ENCODE measurements at places on chromosomes 2 and 18.

DNA sequence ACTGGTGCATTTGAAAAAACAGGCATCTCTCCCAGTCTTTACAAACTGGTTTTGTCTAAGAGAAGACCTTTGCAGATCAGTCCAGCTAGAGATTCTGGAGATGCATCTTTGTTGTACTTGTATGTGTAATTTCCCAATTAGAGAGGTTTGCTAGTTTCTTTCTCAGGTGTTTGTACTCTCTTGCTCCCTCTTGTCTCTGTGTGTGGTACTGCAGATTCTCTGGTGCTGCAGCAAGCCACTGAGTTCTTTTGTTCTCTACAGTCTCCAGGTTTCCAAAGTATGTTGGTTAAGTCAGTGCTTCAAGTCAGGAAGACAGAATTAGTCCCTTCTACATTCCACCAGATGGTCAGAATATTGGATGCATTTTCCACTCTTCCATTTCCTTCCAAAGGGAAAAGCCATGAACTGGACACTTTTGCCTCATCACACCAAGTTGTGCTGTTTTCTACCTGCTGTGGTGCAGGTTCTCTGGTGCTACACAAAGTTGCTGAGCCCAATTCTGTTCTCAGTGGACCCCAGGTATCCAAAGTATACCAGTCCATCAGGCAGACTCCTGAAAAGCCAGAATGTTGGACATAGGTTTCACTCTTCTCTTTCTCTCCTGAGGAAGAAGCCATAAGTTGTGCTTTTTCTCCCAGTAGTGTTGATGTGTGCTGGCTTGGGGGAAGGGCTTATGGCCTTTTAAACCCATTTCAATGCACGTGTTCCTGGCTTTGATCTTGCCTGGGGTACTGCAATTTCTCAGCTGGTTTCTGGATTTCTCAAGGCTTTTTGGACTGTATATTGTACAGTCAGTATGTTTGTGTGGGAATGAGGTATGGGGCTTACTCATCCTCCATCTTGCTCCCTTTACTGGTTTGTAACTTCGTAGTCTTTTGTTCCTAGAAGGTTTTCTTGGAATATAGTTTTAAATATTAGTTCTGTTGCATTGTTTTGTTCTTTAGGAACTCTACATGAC is 29.8 kb downstream of the EPC2 start:
- peak; percentile 39 for DNase-seq

DNA sequence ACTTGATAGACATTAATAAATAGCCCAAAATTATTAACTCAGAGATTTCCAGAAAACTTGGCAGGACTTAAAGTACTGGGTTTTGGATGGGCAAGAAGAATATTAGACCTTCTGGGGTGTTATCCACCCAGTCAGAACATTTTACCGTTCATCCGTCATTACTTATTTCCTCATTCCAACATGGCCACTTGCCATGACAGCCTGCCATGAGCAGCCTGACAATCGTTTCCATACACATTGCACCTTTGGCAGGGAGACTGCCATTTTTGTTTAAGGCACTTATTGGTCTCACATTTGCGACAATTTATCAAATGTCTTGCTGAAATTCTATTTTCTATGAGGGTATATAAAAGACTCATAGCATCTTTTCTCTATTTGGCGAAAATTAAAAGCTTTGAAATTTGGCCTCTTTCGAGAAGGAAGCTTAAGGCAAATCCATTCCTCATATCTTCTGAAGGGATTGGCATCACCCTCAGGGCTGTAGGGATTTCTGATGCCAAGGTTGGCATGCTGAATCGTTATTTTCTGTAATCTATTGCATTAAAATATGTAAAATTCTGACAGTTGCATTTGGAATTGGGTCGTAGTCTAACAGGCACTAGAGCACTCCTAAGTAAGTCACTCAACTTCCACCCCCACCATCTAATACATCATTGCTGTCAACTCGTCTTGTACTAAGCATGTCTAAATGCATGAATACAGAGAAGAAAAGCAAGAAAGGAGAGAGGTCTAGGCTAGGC is 406.3 kb upstream of the PIK3C3 start:
- DNase-seq, result no peak

GRCh38 chr2:200385063-200385635 is 78.7 kb downstream of the SPATS2L start:
- no peak for DNase-seq

DNA sequence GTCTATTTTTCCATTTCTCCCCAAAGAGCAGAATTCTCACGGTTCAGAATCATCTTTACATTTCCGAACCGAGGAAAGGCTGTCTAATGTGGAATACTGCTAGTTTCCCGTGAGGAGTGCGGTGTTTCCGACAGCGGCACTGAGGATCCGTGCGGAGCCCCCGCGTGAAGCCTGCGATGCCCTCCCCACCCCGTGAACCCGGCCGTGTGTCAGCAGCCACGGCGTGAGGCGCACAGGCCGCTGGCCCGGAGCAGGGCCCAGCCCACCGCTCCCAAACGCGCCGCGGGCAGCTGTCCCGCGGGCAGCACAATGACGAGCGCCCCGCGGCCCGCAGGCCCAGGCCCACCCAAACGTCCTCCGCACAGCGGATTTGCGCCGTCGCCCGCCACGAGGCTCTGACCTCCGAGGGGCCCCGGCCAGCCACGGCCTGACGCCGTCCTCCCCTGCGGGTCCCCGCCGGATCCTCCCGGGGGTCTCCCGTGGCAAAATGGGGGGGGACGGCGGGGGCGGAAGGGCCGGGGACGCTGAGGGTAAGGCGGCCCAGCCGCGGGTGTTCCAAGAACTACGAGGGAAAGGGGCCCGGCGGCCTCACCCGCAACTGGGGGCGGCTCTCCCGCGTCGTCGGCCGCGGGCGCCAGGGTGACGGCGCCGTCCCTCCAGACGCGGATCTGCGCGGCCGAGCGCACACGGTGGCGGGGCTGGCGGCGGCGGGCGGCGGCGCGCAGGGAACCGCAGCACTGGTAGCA is 796 bp downstream of the SPIRE1 start:
- DNase-seq, result peak; percentile 61

- DNase-seq, result no peak
Measured at GRCh38 chr2:231286964-231287363, 88.5 kb downstream of the ARMC9 start.

GRCh38 chr2:157806426-157807077 is 69.6 kb downstream of the ACVR1 start:
- DNase-seq, result no peak

All from activated T-cell treated with anti-CD3 and anti-CD28 coated beads, Interleukin-2, amount 50 U/mL, for 48 hours (primary cell).